Jurkat, Clone E6-1 (cell line): ENCODE measurements at places on chromosomes 2 and 18.

- no peak for DNase-seq
Observed at GRCh38 chr2:10211844-10212422, 89.4 kb downstream of the RRM2 start.

DNA sequence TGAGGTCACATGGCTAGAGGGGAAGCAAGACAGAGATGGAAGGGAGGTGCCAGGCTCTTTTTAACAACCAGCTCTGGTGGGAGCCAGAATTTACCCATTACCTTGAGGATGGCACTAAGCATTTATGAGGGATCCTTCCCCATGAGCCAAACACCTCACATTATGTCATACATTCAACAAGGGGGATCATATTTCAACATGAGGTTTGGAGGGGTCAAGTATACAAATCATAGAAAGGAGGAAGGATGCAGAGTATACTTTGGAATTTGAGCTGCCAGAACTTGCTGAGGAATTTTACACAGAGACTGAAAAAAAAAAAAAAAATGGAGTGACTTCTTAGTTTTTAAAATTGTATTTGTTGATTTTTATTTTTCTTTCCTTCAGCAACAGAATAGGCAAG is 891.4 kb downstream of the CCDC85A start:
- no peak for DNase-seq

DNA sequence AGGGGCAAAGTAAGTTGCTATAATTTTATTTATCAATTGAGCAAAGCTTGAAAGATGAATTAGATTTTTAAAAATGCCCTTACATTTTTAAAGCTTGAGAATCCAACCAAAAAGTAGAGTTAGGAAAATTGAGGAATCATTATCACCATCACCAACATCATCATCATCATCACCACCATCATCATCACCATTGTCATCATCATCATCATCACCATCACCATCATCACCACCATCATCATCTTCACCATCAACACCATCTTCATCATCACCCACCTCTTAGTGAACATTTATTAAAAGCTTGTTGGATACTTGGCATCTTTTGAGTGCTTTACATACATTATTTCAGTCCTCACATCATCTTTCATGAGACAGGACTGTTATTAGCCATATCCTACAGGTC is 504.4 kb upstream of the TNP1 start:
- DNase-seq = no peak

DNA sequence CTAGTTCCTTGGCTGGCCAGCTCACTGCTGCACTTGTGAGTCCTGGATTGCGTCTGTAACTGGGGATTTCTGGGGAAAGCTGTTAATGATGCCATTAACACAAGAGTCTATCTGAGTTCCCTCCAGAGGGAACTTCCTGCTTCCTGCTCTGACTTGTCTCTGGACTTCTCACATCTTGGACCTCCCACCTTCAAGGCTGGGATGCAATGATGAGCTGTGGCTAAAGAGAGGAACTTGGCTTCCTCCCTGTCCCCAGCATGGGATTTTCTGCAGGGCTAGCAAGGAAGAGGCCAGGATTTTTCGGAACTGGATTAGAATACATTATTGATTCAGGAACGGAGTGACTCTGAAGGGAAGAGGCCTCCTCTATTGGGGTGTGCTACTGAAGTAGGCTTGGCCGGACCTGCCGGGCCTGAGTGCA is 155.5 kb downstream of the CLIP4 start:
- DNase-seq = no peak

DNA sequence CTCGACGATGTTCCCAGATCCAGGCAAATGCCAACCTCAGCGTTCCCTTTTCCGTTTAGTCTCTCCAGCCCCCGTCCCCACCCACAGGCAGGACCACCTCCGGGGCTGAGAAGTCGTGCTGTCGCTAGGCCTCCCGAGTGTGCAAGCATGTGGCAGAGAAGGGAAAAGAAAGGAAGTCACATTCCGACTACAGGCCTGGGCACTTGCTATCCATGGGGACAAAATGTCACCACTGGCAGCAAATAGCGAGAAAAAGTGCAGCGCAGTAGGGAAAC is 420 bp downstream of the PIGN start:
- no peak for DNase-seq

DNA sequence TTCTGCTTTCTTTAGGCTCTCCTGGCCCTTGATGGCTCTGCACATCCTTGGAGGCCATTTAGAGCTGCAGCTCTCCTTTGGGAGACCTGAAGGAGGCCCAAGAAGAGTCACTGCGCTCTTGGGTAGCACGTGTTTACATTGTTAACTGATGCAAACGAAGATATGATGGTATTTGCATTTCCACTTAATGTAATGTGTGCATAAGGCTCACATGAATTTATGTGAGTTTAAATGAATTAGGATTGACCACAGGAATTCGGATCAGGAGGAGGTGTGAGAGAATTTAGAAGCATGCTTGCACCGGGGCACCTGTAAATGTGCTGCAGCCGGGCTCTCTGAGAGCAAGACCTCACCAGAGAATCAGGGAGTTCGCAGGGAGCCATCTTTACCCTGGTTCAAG is 7.5 kb downstream of the SH3RF3 start:
- DNase-seq = no peak

GRCh38 chr18:424071-424661 is 76.3 kb downstream of the COLEC12 start:
- no peak for DNase-seq

DNA sequence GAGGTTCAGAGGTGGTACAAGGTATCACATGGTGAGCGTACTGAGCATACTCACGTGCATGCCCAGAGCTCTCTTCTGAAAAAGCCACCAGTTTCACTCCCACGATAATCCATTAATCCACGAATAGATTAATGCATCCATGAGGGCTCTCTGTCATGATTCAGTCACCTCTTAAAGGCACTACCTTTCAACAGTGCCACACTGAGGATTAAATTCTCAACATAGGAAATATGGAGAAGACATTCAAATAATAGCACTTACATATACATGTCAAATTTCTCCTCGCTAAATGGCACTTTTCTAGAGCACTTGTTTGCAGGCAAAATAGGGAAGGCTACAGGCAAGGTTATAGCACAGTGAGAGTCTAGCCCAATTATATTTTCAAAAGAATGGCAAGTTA is 825.9 kb downstream of the TRIB2 start:
- DNase-seq = no peak

DNA sequence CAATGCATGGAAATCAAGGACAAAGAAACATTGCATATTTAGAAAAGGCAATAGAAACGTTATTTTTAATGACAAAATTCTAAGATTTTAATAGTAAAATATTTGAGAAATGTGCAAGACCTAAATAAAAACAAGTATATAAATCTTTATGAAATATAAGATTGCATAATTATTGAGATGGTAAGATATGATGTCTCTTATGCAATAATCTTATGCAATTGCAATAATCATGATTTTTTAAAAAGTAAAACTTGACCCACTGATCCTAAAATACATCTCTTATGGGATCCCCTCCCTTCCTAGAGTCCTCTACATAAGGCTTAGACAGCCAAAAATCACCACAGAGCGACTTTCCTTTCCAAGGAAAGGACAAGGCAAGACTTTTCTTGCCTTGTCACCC is 249.0 kb downstream of the DOK6 start:
- no peak for DNase-seq

DNA sequence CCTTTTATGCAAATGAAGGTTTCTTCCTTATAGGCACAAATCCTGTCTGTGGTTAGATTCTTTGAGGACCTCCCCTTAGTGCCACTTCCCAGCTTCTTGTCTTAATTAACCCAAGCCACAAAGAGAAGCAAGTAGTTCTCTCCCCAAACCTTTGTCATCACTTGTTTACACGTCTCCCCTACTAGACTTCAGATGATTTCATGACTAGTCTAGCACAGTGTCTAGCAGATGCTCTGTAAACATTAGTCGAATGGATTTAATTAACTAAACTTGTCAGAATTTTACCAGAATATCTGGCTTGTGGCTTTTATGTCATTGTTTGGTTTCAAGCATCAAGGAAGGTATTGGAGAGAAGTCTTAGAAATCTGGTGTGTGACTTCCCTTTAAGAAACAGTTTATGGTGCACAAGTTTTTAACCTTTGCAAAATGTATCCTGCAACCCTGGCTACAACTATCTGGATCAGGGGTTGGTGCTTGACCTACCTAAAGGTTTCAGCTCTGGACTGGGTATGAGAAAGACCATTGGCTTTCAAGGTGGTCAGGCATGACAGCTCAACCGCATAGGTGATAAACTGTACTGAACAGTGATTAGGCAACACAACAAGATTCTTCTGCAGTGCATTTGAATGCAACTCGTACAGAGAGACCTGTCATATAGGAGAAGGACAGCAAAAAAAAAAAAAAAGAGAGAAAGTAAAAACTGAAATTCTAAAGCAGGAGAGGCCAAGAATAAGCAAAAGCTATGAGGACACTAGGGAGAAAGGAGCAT is 93.2 kb upstream of the CCDC150 start:
- DNase-seq = no peak

DNA sequence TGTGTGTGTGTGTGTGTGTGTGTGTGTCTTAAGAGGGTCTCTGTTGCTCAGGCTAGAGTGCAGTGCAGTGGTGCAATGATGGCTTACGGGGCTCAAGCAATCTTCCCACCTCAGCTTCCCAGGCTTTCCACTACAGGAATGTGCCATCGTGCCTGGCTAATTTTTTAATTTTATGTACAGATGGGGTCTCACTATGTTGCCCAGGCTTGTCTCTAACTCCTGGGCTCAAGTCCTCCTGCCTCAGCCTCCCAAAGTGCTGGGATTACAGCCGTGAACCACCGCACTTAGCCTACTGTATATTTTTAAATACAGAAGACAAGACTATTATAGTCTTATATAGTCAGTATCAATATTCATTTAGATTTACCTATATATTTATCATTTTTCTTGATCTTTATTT is 220.1 kb upstream of the STON1 start:
- no peak for DNase-seq

- no peak for DNase-seq
Observed at GRCh38 chr2:41698678-41699422, 349.0 kb upstream of the PKDCC start.

DNA sequence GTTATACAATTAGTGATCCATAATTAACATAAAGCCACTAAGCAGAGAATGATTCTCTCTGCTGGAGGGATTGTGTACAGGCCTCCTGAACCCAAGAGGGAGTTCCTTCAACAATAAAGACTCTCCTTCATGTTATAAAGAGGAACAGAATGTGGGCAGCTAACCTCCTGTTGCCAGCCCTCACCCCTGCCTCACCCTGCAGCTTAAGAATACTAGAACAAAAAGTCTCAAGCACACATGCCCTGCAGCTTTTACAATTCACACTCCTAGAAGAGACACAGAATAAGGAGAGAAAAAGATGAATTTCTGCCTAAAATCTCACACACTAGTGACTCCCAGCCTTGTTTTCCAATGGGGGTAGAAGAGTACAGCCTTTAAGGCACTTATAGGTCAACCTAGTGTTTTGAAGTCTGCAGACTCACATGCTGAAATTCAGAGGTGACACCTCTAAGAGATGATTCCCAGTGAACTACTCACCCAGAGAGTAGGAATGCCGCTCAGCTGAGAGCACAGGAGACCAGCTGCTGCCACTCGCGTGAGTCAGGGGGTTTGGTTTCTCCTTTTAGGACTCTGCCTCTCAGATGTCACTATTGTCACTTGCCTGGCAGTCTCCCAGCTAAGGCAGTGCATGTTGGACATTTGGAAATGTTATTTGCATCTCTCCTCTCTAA is 32.5 kb upstream of the IL1RL1 start:
- DNase-seq = no peak

- DNase-seq = no peak
Observed at GRCh38 chr2:212536817-212537725, 1.5 kb downstream of the ERBB4 start.

GRCh38 chr2:120977582-120978358 is 242.1 kb downstream of the GLI2 start:
- no peak for DNase-seq

DNA sequence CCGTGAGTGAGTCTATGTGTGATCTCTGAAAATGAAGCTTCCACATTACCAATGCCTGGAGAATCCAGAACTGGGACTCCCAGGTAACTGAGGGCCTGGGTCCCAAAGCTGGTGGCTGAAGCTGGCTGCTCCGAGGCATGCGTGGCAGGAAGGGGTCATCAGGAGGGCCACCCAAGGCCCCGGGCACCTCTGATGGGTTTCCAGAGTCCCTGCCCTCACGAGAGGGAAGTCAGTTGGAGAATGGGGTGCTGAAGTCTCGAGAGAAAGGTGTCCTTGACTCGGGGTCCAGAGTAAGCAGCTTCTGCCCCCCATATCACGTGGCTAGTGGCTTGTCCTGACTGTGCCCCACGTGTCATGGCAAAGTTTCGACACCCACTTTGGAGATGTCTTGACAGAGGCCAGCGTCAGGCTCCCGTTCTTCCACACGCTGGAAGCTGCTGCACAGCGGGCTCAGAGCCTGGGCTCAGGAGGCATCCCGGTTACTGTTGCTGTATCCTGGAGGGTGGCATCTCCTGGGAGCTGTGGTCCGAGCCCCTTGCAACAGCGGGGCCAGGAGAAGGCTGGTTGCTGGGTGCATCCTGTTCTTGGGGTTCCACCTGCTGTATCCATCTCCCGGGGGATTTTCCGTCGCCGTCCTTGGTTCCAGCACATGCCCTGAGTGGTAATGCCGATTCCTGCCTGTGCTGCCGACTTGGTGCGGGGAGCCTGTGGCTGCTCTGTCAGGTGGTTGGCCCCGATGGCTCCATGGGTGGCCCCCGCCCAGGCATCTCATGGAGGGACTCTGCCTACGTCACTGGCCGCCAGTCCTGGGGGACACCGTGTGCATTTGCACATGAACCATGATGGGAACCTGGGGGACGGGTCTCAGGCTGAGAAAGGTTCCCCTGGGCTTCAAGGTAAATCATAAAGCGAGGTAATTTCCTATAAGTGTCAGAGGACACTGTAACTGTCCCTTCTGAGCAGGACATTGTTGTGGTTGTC is 183.3 kb upstream of the HDAC4 start:
- no peak for DNase-seq

DNA sequence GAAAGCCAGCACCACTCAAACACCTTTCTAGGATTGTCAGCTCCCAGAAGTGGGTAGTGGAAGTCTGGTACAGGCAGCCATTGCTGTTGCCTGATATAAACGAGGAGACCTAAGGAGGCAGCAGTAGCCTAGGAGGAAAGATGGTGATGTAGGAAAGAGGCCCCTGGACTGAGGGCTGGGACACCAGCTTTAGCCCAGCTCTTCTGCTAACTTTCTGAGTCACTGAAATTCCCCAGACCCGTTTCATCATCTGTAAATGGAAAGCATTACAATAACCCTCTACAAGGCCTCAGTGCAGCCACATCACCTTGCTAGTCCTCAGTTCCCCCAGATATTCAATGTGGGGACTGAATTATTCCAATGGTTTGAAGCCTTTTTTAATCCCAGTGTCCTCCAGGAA is 336.5 kb downstream of the TNS1 start:
- no peak for DNase-seq
